NCI-H1092 (cell line): ENCODE measurements at places on chromosomes 3 and 15.

GRCh38 chr3:112736805-112737566 lies 96.0 kb upstream of the CCDC80 start:
- DNase-seq, result no peak

DNA sequence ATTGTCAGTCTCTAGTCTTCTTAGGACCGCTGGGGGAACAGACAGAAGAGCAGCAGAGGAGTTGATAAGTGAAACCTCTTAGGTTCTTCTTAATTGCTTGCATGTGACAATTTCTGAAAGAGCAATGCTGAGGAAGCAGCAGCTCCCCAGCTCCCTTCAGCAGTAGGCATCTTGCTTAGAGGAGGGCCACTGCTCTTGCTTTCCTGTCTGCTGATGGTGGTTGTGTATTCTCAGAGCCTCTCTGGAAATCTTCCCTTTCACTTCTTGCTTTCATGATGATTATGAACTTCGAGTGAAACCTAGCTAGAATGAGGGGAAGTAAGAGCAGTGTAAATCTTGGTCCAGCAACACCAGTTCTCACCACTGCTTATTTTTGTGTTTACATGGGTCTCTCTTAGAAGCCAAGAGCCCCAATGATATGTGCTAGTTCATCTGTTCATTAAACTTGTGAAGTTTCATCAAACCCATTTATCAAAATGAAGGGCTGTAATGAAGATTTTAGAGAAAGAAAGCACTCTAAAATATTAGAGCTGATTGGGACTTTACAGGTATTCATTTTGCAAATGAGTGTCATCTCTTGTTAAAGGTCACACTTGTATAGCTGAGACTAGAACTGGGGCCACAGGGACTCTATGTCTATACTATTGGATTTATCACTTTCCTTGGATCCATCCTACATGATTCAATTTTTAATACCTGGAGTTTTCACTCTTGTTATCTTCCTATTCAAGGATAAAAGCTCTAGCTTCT lies 246.7 kb downstream of the LPP start:
- no peak for DNase-seq

DNA sequence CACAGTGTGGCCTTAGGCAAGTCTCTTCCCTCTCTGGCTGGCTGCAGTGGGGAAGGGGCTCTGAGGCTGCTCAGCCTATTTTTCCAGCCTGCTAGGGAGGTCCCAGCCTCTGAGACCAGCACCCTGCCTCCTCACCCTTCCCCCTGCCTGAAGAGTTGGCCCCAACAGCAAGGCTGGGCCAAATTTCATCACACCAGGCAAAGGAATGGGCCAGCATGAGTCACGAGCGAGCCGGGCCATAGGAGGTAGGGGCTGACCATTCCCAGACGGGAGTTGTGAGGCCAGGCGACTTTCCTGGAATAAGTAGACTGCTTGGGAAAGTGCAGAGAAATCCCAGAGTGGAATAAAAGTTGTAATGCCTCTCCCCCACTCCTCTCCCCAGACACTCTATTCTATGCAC lies 5.7 kb upstream of the FBLN2 start:
- no peak for DNase-seq

DNA sequence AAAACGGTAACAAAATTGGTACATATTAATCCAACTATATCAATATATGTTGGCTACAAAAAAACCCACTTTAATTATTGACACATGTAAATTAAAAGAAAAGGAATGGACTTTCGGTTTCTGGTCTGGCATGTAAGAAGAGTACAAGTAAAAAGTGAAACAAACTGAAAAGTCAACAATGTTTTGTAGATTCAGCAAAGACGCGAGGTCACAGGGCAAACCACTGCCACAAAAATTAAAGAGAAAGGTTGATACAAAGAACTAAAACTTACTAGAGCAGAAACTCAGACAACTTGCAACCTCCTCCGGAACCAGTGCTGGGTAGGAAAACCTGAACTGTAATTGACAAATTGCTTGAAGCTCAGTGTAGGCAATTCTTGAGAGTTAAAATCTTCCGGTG lies 110.6 kb upstream of the ARPP21 start:
- DNase-seq, result no peak

- DNase-seq, result no peak
Measured at GRCh38 chr3:126423191-126424038, 28.7 kb downstream of the CFAP100 start.

GRCh38 chr3:35385271-35385670 lies 254.1 kb upstream of the ARPP21 start:
- DNase-seq, result no peak

DNA sequence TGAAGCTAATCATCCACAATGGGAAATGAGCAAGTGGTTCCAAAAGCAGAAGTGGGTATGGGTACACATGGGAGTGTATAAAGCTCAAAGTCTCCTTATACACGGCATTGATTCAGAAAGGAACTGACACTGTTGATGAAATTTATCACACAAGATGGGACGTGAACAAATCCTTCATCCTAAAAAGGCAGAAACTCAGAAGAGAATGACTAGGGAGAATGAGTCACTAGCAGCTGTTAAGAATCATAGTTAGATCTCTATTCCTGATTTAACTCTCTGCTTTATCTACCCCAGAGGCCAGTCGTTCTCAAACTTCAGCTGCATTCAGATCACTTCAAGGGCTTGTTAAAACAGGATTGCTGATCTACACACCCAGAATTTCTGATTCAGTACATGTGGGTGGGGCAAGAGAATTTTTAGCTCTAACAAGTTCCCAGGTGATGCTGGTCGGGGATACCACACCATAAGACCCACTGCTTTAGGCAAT lies 97.7 kb upstream of the PHLDB2 start:
- DNase-seq, result no peak

GRCh38 chr3:106263011-106263410 lies 394.2 kb upstream of the CBLB start:
- no peak for DNase-seq

DNA sequence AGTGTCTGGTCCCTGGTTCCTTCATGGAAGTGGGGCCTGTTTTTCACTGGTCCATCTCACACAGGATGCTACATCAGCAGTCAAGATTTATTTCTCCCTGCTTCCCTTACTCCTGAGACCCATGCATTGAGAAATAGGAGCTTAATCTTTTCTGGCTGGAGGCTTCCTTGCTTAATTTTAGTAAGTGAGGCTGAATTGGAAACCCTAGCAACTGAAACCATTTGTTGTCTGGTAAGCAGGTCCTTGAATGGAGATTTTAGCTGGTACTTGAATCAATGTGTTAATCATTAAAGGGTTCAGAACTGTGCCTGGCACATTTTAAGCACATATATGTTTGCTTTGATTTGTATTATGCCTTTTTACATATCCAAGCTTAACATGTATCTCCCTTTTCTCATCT lies 20.2 kb upstream of the MEF2A start:
- DNase-seq, result no peak

- DNase-seq, result no peak
Measured at GRCh38 chr3:68808563-68808962, 123.8 kb downstream of the TAFA4 start.

GRCh38 chr3:58235970-58236369 lies 1.6 kb upstream of the ABHD6 start:
- no peak for DNase-seq

- DNase-seq, result no peak
Measured at GRCh38 chr3:42023380-42023779, 61.5 kb upstream of the ULK4 start.

DNA sequence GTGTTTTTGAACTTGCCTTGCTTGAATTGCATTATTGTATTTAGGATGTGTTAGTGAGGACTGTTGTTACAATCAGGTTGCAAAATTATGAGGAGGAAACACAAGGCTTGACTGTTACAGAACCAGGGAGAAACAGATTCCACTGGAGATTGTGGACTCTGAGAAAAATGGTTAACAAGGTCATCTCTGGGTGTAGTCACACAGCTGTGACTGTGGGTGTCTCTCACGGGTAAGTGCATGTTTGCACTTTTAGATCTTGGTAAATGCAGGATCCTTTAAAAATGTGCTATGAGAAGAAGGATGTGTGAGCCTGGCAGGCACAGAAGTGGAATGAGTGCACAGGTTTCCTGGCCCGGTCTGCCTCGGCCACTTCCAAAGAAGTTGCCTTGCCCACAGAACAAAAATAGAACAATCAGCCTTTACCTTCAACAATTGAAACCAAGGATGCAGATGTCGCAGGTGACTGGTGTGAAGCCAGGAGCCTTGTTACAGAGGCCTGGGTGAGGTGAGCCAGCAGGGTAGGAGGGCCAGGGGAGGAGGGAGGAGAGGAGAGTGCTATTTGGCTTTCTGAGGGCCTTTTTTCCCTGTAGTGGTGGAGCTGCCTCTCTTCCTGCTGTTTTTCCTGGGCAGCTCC lies 68.0 kb downstream of the ABHD5 start:
- DNase-seq, result no peak

DNA sequence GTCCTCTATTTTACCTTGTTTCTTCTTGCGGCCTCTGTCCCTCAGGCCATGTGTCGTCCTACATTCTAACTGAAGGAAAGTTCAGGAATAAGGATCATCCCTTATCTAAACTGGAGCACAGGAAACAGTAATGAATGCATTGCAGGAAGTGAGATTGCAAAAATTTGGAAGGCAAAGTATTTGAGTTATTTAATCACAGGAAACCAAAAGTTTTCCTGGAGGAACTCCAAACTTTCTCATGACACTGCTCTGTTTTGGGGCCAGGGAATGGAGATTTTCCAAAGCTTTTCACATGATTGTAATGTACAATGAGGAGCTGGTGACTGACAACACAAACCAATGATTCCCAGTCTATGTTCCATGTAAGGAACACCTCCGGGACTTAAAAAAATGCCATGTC lies 57.8 kb upstream of the PLSCR4 start:
- no peak for DNase-seq

DNA sequence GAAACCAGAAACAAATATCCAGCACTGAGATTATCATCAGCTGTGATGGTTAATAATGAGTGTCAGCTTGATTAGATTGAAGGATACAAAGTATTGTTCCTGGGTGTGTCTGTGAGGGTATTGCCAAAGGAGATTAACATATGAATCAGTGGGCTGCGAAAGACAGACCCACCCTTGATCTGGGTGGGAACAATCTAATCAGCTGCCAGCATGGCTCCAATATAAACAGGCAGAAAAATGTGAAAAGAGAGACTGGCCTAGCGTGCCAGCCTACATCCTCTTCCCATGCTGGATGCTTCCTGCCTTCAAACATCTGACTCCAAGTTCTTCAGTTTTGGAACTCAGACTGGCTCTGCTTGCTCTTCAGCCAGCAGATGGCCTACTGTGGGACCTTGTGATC lies 869.5 kb downstream of the SI start:
- DNase-seq, result no peak

- no peak for DNase-seq
Measured at GRCh38 chr15:73474785-73475184, 31.8 kb downstream of the REC114 start.

- DNase-seq, result no peak
Measured at GRCh38 chr3:187072102-187072501, 67.2 kb downstream of the RPL39L start.

DNA sequence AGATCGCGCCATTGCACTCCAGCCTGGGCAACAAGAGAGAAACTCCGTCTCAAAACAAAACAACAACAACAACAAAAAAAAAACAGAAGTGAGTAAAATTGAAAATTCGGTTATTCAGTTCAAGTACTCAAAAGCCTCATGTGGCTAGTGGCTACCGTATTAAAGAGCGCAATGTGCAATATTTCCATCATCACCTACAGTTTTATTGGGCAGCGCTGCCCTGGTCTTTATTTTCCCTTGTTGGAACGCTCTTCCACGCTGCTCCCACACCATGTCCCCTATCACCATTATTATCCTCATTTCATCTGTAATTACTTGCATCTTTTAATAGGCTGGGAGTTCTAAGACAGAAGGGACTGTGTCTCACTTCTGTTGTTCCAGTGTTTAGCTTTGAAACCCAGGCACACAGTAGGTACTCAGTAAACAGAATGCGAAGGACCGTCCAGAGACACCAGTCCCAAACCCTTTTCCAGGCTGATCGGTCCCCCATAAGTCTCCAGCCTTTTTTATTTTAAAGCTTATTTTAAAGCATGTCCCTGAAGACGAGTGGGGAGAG lies 423 bp upstream of the HACD3 start:
- DNase-seq, result no peak

- DNase-seq, result no peak
Measured at GRCh38 chr3:195116407-195117185, 154.4 kb downstream of the XXYLT1 start.

GRCh38 chr3:108088697-108089096 lies 2.1 kb downstream of the CD47 start:
- no peak for DNase-seq

DNA sequence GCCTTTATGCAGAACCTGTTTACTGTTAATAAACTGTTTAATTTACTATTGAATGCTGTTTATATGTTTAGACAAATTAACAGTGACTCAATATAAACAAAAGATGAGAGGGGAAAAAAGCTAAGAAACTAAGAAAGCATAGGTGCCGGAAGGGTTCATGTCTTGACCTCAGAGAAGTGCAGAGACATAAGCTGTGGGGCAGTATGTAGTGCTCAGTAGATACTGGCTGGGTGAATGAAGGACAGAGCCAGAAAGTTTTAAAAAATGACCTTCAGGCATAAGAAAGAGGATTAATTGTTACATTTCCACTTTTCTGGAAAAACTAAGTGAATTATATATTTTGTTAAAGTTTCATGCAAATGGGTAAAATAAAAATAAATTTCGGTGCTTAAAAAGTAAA lies 14.2 kb downstream of the SERPINI1 start:
- DNase-seq, result no peak

DNA sequence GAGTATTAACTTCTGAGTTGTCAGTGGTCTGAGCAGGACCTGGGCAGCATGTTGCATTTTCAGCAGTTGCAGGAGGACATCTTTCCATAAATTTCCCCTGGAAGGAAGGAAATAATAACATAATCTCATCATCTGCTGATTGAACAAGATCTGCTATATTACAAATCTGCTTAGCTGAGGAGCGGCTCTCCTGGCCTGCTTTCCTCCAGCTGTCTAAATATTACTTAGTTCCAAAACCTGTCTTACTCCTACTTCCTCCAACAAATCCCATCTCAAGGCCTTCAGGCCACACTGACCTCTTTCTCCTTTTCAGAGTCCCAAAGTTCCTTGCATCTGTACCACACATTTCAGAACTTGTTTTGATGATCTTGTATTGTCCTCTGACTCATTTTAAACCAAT lies 364.4 kb upstream of the MCTP2 start:
- DNase-seq, result no peak

DNA sequence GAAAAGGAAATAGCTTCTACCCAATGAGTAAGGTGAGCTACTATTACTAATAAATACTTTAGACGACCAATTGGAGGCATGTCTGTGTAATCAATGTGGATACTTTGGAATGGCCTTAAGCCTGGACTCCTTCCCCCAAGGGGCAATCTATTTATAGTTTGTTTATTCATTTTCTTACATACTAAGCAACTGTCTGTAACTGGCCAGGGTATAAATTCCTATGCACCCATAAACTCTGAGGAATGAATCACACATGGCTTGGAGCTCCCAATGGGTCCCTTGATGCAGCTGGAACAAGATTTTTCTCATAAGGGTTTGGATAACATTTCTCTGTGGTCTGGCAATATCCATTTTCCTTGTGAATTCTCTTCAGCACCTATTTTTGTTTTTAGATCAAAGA lies 506.8 kb downstream of the EDEM1 start:
- no peak for DNase-seq
